Esophagus mucosa (tissue), 1 donor: ENCODE measurements at places on chromosomes 16 and 17.

- ATAC-seq: no peak
Measured at GRCh38 chr17:44990994-44991393, 22.9 kb upstream of the C1QL1 start.

- peak; percentile 24 for ATAC-seq
Measured at GRCh38 chr16:35794896-35795295, 2335.5 kb downstream of the TP53TG3F start.

- no peak for ATAC-seq
Measured at GRCh38 chr17:10907370-10907769, 69.5 kb upstream of the PIRT start.

- no peak for ATAC-seq
Measured at GRCh38 chr17:9219631-9220397, 198.5 kb downstream of the NTN1 start.

GRCh38 chr17:61547113-61547512, 43.9 kb downstream of the NACA2 start:
- no peak for ATAC-seq

- ATAC-seq: no peak
Measured at GRCh38 chr17:83182620-83183101, 103.3 kb downstream of the METRNL start.

- no peak for ATAC-seq
Measured at GRCh38 chr16:31561426-31562233, 33.9 kb downstream of the AHSP start.

- ATAC-seq: no peak
Measured at GRCh38 chr17:48261297-48261880, 153.8 kb downstream of the SNX11 start.

DNA sequence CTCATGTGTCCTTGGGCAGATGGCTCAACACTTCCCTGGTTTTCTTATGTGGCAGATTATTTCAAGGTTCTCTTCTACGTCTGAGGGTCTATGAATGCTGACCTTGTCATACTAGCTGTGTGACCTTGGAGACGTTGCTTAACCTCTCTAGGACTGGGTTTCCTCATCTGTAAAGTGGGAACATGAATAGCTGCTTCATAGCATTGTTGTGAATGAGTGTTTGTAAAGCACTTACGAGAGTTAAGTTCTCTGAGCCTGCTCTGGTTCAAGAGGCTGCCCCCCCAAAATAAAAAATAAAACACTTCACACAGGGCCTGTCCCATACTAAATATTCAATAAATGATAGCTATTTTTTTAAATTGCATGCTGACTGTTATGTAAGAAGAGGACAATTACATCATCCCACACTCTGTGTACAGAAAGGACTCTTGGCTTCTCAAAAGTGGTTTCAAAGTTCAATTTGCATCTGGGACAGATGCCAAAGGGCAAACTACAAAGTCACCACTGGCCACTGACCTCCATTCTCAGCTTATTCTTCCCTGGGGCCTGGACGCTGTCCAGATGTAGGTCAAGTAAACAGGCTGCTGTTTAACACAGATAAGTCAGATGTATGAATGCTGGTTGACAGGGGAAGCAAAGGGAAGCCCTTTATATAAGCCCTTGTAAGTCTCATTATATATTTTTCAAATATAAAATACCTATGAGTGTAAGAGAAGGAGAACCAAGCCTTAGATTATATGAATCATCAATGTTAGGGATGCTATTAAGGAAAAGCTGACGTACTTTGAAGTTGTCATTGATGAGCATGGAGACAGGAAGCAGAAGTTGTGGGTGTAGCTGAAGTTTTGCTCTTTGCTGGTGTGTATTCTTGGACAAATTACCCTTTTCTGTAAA, 15.4 kb upstream of the NDEL1 start:
- peak; percentile 40 for ATAC-seq

DNA sequence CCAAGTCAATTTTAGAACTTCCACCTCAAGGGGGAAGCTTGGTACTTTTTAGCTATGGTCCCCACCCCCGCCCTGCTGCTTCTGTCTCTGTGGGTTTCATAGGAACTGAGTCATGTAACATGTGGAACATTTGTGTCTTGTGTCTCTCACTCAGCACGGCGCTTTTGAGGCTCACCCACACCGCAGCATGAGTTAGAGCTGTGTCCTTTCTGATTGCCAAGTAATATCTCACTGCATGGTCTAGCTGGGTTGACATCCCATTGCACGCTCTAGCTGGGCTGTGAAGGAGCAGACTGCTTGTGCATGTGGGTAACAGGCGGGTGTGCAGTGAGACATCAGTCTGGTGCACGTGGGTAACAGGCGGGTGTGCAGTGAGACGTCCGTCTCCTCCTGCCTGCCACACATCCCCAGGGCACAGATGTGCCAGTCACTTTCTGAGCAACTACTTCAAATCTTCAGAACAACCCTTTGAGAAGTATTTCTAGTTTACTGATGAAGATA, 26.4 kb upstream of the SLC7A5 start:
- no peak for ATAC-seq

DNA sequence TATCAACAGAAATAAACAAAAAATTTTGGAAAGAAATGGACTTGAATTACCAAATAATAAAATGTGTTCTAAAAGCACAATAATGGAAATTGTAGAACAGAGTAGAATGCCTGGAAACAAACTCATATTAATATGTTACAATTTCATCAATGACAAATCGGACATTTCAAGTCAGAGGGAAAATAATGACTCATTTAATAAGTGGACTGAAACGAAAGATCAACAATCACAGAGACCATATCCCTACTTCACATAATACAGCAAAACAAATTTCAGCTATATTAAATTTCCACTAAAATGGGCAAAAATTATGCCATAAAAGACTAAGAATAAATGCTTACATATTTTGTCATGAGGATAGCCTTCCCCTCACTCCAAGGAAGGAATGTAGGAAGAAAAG, 25.7 kb downstream of the CDYL2 start:
- ATAC-seq: no peak
